ENCODE measurements at places on chromosomes 2 and 18.

GRCh38 chr18:12861637-12862036, 22.4 kb downstream of the PTPN2 start:
- no peak for DNase-seq

GRCh38 chr2:130287656-130288026, 55.1 kb upstream of the IMP4 start:
- no peak for DNase-seq

- no peak for DNase-seq
Measured at GRCh38 chr2:99910902-99911301, 231.5 kb downstream of the AFF3 start.

- DNase-seq: no peak
Measured at GRCh38 chr18:23930002-23930401, 84.6 kb upstream of the TTC39C start.

GRCh38 chr2:161238560-161239325, 69.5 kb upstream of the PSMD14 start:
- peak; percentile 83 for DNase-seq

DNA sequence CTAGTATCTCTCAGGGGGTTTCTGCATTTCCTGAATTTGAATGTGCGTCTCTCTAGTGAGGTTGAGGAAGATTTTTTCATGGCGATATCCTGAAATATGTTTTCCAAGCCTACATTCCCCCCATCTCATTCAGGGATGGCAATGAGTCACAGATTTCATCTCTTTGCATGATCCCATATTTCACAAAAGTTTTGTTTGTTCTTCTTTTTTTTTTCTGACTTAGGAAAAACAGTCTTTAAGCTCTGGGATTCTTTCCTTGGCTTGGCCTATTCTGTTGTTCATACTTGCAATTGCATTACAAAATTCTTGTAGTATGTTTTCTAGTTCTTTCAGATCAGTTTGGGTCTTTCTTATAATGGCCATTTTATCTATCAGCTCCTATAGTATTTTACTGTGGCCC, 136.5 kb downstream of the DSEL start:
- DNase-seq: no peak

DNA sequence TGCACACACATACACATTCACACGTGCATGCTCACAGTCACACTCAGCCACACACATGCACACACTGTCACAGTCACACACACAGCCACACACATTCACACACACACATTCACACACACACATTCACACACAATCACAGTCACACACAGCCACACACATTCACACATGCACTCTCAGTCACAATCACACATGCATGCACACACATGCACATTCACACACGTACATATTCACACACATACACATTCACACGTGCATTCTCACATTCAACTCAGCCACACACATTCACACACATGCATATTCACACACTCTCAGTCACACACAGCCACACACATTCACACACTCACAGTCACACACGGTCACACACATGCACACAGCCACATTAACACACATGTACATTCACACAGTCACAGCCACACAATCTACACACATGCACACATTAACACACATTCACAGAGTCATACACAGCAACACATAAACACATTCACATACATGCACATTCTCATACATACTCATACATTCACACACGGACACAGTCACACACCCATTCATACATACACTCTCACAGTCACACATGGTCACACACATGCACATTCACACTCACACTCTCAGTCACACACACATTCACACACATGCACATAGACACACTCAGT, 239.8 kb downstream of the EIPR1 start:
- DNase-seq: no peak

- DNase-seq: no peak
Measured at GRCh38 chr2:159051661-159052060, 83.2 kb downstream of the TANC1 start.

DNA sequence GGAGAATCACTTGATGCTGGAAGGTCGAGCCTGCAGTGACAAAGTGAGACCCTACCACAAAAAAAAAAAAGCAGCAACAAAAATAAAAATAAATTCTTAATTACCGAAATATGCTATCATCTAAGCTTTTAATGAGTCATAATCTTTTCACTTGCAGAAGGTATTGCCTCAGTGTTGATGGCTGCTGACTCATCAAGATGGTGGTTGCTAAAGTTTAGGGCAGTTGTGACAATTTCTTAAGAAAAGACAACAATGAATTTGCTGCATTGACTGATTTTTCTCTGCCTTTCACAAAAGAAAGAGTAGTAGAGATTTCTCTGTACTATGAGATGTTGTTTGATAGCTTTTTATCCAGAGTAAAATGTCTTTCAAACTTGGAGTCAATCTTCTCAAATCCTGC, 1809.0 kb downstream of the SUCLG1 start:
- peak; percentile 6 for DNase-seq

DNA sequence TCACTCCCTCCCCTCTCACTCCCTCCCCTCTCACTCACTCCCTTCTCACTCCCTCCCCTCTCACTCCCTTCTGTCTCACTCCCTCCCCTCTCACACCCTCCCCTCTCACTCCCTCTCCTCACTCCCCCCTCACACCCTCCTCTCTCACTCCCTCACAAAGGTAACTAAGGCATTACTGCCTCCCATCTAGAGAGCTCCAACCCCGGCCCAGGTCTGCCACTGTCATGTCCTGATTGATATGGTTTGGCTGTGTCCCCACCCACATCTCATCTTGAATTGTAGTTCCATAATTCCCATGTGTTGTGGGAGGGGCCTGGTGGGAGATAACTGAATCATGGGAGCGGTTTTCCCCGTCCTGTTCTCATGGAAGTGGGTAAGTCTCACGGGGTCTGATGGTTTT, 359.9 kb upstream of the MYT1L start:
- DNase-seq: no peak

GRCh38 chr2:209425471-209426071, 1.7 kb downstream of the MAP2 start:
- peak; percentile 59 for DNase-seq

GRCh38 chr18:6203791-6204190, 210.9 kb downstream of the L3MBTL4 start:
- DNase-seq: no peak

- DNase-seq: no peak
Measured at GRCh38 chr2:212237350-212238095, 301.1 kb downstream of the ERBB4 start.

- DNase-seq: peak; percentile 81
Measured at GRCh38 chr2:290090-290722, 2.3 kb upstream of the ALKAL2 start.

DNA sequence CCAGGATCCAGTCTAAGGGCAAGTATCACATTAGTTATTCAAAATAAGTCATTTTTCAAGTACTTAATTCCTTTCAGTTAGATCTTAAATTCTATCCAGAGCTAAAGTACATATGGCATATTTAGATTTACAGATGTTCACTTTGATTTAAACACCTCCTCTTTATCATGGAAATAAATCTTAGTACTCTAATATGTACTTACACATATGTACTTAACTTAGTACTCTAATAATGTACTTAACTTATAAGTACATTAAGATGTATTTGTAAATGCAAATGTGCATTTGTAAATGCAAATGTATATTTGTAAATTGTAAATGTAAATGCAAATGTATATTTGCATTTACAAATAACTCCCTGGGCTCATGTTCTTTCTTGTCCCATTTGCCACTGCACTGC, 14.6 kb downstream of the PIGN start:
- DNase-seq: no peak

DNA sequence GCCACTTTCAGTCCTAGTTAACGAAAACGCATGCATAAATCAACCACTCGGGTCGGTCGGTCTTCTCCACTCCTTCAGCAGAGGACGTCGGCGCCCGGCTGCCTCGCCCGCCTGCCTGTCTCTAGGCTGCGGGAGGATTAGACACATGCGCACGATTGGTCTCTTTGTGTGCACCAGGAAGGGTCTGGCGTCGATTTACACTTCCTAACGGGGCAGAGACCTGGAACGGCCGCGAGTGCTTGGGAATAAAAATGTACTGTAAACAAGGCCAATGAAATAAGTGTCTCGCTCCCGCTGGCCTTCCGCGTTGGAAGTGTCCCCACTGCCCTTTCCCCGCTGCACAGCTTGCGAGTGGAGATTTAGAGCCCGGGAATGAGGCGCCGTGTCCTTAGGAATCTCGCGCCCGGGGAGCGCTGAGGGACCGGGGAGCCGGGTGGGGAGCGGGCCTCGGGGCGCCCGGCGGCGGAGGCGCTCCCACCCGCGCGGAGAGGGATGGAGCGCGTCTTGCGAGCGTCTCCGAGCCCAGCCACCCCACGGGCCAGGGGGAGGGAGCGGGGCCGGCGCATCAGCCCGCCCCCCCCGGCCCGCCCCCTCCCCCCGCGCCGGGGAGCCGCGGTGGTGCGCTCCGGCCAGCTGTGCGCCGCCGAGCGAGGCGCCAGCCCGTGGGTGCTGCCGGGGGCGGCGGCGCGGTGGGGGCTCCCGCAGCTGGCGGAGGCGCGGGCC, at the start of gene DOK6:
TSS of gene DOK6 (plus strand) at position 636 of the 723 bp plus-strand sequence.
- peak; percentile 38 for DNase-seq

DNA sequence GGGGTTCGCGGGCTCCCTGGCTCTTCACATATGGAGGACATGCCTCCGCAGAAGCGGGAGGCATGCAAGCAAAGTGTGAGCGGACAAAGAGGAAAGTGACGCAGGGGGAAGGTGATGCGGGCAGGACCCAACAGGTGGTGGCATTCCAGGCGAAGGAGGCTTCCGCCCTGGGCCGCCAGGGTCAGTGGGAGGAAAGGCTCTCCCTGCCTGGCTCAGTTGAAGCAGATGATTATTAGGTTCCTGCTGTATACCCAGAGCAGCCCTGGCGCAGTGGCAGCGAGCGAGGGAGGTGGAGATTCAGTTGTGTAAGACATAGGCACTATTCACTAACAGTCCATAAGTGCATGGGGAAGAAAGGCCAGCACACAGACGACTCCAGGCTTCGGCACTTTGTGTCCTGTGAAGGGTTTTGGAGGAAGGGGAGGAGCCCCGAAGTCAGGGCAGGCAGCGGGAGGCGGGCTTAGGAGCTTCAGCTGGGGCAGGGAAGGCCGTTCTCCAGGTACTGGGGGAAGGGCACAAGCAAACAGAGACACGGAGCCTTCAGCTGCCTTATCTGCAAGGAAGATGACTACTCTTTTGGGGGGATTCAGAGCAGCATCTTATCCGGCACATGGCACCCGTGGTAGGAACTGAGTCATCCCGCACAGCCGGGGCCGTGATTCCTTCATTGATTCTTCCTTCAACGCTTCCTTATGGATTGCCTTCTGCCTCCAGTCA, 89.8 kb downstream of the TGOLN2 start:
- DNase-seq: no peak

GRCh38 chr2:12051831-12052230, 305.4 kb downstream of the LPIN1 start:
- DNase-seq: no peak

DNA sequence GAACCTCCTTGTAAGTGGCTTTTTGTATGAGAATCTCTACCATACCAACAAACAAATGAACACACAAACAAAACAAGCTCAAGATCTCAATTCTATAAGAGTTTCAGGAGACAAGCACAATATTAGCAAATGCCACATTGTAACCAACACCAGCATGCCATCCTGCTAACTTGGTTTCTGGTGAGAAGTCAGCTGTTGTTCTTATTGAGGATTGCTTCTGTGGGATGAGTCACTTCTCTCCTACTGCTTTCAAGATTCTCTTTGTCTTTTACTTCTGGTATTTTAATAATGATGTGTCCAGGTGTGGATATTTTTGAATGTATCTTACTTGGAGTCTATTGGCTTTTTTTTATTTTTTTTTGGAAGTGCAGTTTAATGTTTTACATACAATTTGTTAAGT, 131.7 kb downstream of the BCL2L11 start:
- DNase-seq: no peak

DNA sequence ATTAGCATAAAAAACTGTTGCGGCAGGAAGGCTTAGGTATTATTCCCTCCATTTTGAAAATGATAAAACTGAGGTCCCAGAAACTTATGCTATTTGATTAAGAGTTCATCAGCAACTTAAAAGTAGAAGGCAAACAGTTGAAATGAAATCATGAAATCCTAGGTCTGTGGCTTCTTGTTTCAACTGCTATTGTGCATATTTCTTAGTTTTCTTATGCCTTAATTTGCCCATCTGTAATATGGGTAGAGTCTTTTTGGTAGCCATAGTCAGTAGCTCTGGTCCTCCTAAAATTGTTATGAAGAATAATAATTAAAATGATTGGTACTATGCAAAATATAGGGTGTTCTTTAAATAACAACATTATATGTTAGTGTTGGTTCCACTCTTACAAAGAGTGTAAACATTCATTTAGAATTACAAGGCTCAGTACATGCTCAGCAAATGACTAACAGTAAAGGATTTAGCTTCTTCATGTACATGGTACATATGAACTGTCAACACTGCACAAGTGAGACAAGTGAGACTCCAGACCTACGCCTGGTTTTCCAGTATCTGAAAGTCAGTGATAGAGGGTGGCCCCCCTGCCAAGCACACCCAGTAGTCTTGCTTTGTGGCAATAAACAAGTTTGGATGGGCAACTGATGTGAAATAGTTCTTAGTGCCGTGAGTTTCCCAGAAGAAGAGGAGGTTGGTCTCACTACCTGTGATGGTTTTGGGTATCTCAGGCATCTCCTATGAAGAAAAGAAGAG, 9.6 kb downstream of the IL1A start:
- DNase-seq: no peak

DNA sequence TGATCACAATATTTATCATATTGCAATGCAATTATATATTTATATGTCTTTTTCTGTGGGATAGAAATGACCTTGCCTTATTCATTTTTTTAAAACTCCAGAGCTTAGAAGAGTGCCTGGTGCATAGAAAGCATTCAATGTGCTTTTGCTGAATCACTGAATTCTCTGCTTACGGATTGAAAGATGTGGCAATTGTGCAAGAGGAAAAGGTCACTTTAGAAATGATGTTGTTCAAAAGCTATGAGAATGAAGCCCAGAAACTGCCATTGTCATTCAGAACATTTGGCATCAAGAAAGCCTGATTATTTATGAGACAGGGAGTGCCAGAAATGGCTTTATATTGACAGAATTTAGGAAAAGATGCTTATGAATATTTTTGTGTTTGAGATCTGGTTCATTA, 678.6 kb upstream of the CDH2 start:
- DNase-seq: peak; percentile 2

- DNase-seq: no peak
Measured at GRCh38 chr2:236943068-236943467, 142.6 kb upstream of the COPS8 start.

DNA sequence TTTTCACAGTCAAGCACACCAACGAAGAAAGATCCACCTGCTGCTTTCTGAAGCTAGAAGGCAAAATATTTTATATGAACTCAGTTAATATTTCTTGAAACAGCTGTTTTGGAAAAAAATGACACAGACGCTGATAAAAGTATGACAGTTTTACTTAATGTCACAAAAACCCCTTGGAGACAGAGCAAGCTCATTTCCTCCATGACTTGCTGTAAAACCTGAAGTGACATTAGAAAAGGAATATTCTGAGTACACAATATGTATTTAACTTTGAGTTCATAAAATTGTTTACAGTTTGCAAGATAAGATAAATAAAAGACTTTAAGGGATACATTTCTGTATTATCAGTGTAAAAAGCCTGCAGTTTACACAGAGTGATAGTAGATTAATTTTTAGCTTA, 105.4 kb downstream of the DSEL start:
- peak; percentile 37 for DNase-seq

GRCh38 chr2:114274957-114275356, 167.5 kb upstream of the DPP10 start:
- DNase-seq: no peak

All from hematopoietic multipotent progenitor cell treated with erythropoietin and hydrocortisone succinate and interleukin-3 and kit ligand, for 4 days (in vitro differentiated cells).